ENCODE measurements at places on chromosomes 7 and 10. TPM values are rescaled to one million over a fixed set of nuclear protein-coding genes. Genes with fewer than 3 reads are reported as not detected.
A peak's percentile ranks its signal among the peaks of the same experiment; 100 is the strongest.

The RNLS gene
- 15.3 TPM for total RNA-seq

- DNase-seq = no peak
Observed at GRCh38 chr10:1123972-1124371, 67.8 kb downstream of the WDR37 start.

The SEPTIN14 gene
- not detected for total RNA-seq

GRCh38 chr7:30838008-30838407, 66.8 kb downstream of the MINDY4 start:
- DNase-seq = no peak

The PLEKHS1 gene
- not detected for total RNA-seq

The MTPN gene
- 159 TPM for total RNA-seq

The SCD gene
- total RNA-seq = 19.5 TPM

The IL15RA gene
- total RNA-seq = 0.89 TPM

GRCh38 chr10:4213441-4213840, 428.4 kb upstream of the KLF6 start:
- peak; percentile 50 for DNase-seq

The PLAC9 gene
- 19.6 TPM for total RNA-seq

DNA sequence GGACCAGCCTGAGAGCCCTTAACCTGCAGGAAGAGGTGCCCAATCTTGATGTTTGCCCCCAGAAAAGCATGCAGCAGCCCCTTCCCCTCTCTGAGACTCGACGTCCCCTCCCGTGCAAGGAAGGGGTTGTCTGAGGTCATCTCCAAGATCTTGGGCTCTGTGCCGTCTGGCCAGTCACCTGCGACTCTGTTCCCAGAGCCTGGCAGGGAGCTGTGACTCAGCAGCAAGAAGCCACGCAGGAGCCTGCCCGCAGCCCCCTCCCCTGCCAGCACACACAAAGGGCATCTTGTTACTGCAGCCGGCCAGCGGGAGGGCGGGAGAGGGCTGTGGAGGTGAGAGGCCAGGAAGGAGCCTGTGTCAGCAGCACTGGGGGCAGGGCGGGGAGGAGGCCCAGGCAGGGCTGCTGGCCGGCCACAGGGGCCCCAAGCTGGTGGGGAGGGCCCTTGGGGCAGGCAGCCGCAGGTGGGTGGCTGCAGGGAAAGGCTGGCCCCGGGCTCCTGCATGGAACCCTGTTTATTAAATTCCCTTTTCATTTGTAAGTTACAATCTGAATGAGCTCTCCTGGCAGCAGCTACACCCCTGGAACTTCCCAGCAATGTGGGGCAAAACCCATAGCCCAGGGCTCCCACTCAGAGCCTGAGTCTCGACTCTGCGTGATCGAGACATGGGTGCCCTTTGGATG, 103.7 kb upstream of the ZMIZ1 start:
- peak; percentile 26 for DNase-seq

Data from GM23248 (cell line).